CD4-positive, alpha-beta T cell treated with Interleukin-4 for 1 hour (primary cell): ENCODE measurements at places on chromosomes 3 and 15.
A peak's percentile ranks its signal among the peaks of the same experiment; 100 is the strongest.

- DNase-seq = no peak
Measured at GRCh38 chr15:92499731-92500530, 106.2 kb downstream of the ST8SIA2 start.

DNA sequence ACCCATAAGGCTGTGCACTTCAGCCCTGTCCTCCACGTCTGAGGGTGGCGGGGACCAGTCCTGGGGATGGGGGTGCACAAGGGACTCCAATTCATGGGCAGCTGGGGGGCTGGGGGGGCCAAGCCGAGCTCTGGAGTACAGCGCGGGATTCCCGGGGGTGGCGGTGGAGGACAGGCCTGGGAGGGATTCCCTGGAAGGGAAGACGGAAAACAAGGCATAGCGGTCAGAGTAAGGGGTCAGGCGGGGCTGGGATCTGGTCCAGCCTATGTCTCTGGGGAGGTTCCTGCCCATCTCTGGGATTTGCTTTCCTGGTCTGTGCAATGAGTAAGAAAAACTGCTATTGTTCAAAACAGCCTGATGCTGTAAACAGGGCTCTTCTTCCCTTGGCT lies 8.1 kb upstream of the IGDCC3 start:
- no peak for DNase-seq

- DNase-seq = no peak
Measured at GRCh38 chr3:178714925-178715832, 178.9 kb downstream of the KCNMB2 start.

DNA sequence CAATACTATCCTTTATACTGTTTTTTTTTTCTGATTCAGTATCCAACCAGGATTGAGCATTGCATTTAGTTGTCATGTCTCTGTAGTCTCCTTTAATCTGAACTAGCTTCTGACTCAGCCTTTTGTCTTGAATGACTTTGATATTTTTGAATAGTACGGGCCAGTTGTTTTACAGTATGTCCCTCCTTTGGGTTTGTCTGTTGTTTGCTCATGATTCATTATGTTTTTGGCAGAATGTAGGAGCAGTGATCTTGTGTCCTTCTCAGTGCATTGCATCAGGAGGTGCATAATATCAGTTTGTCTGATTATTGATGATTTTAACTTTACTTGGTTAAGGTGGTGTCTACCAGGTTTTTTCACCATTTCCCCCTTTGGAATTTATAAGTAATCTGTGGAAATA lies 20.5 kb downstream of the EXOG start:
- no peak for DNase-seq

GRCh38 chr3:48851407-48851806 lies 3.7 kb upstream of the PRKAR2A start:
- DNase-seq = peak; percentile 6

GRCh38 chr3:103873021-103873420 lies 1438.2 kb downstream of the ZPLD1 start:
- no peak for DNase-seq

GRCh38 chr3:129974833-129975704 lies 549 bp downstream of the TRH start:
- DNase-seq = peak; percentile 41
